ENCODE measurements at places on chromosomes 12 and 14. TPM values are rescaled to one million over a fixed set of nuclear protein-coding genes. Genes with fewer than 3 reads are reported as not detected.
A peak's percentile ranks its signal among the peaks of the same experiment; 100 is the strongest.

DNA sequence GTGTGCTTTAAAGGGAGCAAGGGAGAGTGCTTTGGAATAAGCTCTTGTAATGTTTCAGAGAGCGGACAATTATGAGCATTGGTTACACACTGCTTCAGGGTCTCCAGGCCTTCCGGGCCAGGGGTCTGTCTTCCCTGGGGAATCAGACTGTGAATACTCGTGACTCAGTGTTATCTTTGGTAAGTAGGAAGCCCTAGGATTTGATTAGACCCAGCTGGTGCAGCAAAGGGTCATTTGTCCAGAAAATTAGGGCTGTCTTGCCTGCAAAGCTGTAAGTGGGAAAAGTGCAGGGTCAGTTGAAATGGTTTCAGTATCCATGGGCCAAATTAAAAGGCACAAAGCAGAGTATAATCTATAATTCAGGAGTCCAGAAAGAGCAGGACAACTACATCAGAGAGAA lies 475.6 kb downstream of the MED13L start:
- no peak for DNase-seq

GRCh38 chr12:106914796-106915634 lies 40.7 kb upstream of the TMEM263 start:
- peak; percentile 8 for DNase-seq

DNA sequence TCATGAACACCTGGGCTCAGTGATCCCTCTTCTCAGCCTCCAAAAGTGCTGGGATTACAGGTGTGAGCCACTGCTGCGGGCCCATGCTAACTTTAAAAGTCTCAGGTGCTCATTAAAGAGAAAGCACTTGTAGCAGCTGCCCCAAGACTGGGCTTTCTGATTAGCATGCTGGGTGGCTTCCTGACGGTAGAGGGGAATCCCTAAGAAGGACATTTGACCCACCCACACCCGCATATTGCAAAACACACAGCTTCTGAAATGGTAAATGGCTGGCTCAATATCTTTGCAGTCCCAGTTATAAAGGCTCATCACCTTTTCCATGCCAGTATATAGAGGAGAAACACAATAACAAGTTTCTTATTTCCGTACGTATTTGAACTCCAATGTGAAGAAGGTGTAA lies 19.3 kb upstream of the BICD1 start:
- no peak for DNase-seq

- no peak for DNase-seq
Observed at GRCh38 chr12:72135021-72135301, 137.2 kb upstream of the TRHDE start.

GRCh38 chr12:64916411-64917261 lies 92.2 kb downstream of the TBC1D30 start:
- DNase-seq, result no peak

- DNase-seq, result no peak
Observed at GRCh38 chr14:65103150-65103760, 938 bp upstream of the MAX start.

DNA sequence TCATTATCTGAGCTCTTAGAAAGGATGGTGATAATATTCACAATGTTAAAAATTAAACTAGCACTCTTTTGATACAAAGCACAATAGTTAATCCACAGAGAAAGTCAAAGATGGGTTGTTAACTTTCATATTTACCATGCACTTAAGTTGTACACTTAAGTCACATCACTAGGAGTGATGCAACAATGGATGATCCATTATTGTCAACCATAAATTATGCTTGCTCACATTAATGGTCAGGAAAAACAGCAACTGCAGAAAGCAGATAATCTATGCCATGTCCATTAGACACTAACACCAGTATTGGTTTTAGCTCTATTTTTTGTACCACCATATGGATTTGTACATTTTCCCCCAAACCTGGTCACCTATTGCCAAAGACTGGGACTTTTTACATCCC lies 195.5 kb downstream of the FOXA1 start:
- no peak for DNase-seq

GRIN2B gene
- not detected for total RNA-seq

CCDC175 gene
- not detected for total RNA-seq

DNA sequence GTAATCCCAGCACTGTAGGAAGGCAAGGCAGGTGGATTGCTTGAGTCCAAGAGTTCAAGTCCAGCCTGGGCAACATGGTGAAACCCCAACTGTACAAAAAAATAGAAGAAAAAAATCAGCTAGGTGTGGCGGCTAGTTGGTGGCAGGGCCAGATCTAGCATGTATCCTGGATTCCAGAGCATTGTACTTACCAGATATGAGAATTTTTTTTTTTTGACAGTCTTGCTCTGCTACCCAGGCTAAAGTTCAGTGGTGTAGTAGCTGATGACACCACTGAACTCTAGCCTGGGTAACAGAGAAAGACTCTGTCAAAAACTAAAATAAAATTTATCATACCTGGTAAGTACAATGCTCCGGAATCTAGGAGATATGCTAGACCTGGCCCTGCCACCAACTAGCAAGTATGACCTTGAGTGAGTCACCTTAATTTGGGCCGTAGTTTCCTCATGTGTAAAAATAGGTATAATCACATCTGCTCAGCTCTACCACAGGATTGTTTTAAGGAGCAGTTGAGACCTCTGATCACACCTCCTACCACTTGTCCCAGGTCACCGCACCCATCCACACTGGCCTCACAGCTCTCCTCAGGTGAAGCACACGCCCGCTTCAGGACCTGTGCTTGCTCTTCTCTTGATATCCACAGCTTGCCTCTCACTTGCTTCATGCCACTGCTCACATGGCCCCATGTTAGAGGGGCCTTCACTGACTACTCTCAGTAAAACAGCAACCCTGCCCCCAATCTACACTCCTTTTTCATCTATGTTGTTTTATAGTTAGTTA lies 140.2 kb downstream of the STXBP6 start:
- DNase-seq, result no peak

GRCh38 chr12:1272142-1272541 lies 281.1 kb downstream of the ERC1 start:
- no peak for DNase-seq

CCDC38 gene
- not detected for total RNA-seq

SLC25A21 gene
- total RNA-seq, result not detected

GRCh38 chr12:125185740-125186470 lies 120.7 kb downstream of the AACS start:
- no peak for DNase-seq

GRCh38 chr14:65224799-65225198 lies 122.5 kb upstream of the MAX start:
- DNase-seq, result no peak

POTEM gene
- total RNA-seq, result not detected

- DNase-seq, result no peak
Observed at GRCh38 chr14:50756300-50756699, 74.7 kb downstream of the NIN start.

DNA sequence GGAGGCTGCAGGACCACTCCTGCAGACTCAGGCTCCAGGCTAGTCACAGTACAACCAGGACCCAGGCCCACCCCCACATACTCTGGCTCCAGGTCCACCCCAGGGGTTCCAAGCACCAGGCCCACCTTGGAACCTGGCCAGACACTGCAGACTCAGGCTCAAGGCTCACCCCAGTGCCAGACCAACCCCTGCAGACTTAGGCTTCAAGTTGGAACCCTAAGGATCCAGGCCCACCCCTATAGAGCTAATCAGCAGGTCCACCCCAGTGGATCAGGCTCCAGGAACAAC lies 8.8 kb downstream of the WASHC3 start:
- DNase-seq, result no peak

GRCh38 chr12:24695657-24696329 lies 253.1 kb downstream of the BCAT1 start:
- no peak for DNase-seq

- no peak for DNase-seq
Observed at GRCh38 chr12:65742018-65743010, 82.0 kb upstream of the HMGA2 start.

- no peak for DNase-seq
Observed at GRCh38 chr12:113129664-113130456, 5.7 kb downstream of the RASAL1 start.

- DNase-seq, result peak; percentile 43
Observed at GRCh38 chr14:99628887-99629618, 15.9 kb upstream of the HHIPL1 start.

DNA sequence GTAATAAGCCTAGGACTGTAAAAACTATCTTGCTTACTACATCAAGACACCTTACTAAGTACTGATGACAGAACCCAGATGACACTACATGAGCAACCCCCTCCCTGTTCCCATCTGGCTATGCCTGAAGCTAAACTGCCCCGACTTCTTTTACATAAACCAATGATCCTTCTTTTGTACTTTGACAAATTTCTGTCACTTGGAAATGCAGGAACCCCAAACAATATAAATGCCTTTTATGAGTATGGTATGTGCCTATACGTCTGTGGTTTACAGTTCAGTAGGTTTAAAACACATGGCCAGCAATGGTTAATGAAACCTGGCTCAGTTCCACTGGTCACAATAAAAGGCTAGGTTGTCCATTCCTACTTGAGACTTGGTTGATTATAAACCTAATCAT lies 6.1 kb downstream of the SYCP3 start:
- no peak for DNase-seq

- DNase-seq, result no peak
Observed at GRCh38 chr12:3097186-3097804, 20.1 kb downstream of the TSPAN9 start.

DNA sequence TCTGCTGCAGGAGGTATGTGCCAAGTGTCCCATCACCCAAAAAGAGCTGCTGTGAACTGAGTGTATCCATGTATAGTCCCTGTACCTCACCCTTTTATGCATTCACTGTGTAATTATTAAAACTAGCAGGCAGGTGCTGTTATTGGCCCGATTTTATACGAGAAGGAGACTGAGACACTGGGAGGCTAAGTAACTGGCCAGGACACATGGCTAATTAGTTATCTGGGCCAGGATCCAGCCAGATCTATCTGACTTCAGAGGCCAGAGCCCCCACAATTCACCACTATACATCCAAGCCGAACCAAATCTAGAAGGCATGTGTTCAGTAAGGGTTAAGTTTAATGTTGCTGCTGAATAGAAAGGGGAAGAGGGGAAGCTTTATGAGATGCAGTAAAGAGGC lies 73.4 kb downstream of the FRMD6 start:
- DNase-seq, result no peak

DNA sequence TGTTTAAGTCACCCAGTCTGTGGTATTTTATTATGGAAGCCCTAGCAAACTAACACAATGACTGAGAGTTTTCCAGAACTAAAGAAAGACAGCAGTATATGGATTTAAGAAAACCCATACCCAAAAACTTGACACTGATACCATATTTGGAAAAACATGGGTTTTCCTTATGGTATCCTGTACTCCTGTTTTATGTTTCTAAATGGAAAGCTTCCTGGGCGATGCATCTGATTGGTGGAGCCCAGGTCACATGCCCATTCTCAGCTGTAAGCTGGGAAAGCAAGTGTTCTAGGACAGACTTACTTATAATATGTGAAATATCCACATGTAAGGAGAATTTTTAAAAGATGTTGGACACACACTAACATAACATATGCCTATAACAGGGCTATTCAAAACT lies 4.5 kb upstream of the RNASE4 start:
- DNase-seq, result no peak

RBM19 gene
- 108 TPM for total RNA-seq

DNA sequence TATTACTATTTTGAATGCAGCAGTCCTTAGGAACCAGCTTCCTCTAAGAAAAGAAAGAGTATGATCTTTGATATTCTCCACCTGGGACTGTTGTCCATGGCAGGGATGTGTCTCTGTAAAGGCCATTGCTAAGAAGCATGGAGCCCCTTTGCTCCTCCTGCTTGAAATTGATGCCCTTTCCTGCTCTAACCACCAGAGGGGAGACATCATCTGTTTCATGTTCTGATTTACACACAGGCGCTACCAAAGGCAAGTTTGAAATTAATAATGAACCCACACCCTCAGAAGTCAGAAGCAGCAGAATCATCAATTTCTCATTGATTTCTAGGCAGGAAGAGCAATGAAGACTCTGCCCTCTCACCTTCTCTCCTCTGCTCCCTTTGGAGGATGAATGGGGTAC lies 253.8 kb downstream of the RMST start:
- no peak for DNase-seq

DNA sequence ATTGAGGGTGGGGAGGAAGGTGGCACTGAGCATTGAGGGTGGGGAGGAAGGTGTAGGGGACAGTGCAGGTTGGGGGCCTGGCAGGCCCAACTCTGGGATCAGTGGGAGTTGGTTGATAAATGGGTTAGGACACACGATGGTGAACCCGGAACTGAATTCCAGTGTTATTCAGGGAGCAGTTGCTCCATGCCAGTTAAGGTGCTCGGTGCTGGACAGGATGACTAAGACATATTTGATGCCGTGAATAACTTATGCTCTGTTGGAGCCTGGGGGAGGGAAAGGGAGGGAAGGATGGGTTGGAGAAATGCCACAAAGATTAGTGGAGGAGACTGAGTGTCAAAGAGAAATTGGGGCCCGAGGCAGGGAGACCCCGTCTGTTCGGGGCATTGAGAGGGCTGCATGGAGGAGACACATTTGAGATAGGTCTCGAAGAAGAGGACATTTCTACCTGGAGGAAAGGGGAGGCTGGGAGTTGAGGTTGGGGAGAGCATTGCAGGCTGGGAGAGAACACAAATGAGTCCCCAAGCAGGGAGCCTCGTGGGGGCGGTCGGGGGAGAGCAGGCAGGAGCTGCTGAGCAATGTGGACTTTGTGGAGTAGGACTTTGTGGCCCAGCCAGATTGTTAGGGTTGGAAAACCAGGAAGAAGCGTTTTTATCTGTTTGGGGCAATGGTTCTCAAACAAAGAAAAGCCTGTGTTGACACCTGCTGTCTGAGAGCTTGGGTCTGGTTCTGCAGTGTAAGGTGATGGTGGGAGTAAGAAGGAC lies 65.3 kb downstream of the IQSEC3 start:
- no peak for DNase-seq

- no peak for DNase-seq
Observed at GRCh38 chr12:43338848-43339526, 213.0 kb downstream of the ADAMTS20 start.

DNA sequence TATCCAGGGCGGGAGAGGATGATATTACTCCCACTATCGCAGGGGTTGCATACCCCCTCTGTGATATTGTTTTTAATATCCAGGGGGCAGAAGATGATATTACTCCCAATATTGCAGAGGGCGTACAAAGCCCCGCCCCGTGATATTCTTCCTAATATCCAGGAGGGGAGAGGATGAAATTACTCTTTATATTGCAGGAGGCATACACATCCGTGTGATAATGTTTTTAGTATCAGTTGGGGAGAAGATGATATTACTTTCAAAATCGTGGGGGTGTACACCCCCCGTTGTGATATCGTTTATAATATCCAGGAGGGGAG lies 52.9 kb upstream of the OXA1L start:
- DNase-seq, result no peak

GIT2 gene
- total RNA-seq, result 109 TPM

DNA sequence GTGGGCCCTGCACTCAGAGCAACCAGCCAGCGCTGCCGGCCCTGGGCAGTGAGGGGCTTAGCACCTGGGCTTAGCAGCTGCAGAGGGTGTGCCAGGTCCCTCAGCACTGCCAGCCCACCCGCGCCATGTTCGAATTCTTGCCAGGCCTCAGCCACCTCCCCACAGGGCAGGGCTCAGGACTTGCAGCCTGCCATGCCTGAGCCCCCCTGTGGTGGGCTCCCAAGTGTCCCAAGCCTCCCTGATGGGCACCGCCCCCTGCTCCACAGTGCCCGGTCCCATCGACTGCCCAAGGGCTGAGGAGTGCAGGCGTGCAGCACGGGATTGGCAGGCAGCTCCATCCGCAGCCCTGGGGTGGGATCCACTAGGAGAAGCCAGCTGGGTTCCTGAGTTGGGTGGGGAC lies 98.0 kb upstream of the NID2 start:
- no peak for DNase-seq
